ENCODE measurements at places on chromosomes 13 and 19.

- DNase-seq, result no peak
These were observed 61.9 kb downstream of the FLT1 start for GRCh38 chr13:28432816-28433560.

GRCh38 chr19:6887316-6887715 lies at the start of gene ADGRE1:
Gene ADGRE1 (plus strand): TSS chr19:6887579. CDS start chr19:6887609, 30 bp downstream.
- no peak for DNase-seq

DNA sequence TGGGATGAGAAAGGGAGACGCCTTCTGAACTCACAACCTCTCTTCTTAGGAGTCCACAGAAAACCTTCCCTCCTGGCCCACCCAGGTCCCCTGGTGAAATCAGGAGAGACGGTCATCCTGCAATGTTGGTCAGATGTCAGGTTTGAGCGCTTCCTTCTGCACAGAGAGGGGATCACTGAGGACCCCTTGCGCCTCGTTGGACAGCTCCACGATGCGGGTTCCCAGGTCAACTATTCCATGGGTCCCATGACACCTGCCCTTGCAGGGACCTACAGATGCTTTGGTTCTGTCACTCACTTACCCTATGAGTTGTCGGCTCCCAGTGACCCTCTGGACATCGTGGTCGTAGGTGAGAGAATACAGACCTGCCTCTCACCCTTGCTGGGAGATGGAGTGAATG lies 3.3 kb downstream of the KIR3DL3 start:
- DNase-seq, result no peak

DNA sequence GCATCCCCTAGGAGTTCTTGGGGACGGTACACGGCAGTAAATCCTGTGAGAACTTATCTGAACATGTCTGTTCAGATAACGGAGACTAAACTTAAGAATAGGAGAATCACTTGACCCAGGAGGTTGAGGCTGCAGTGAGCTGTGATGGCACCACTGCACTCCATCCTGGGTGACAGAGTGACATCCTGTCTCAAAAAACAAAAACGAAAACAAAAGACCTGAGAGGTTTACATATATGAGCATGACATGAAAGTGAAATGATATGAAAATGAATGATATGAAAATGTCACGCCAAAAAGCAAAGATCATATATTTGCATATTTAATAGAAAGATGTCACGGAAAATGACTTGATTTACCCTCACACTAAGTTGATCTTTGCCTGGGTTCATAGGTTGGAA lies 5.8 kb downstream of the ZNF175 start:
- DNase-seq, result no peak

GRCh38 chr19:31500946-31501345 lies 151.7 kb upstream of the TSHZ3 start:
- no peak for DNase-seq

- no peak for DNase-seq
These were observed 133.5 kb downstream of the TRPC4 start for GRCh38 chr13:37736045-37736444.

GRCh38 chr19:29576046-29576606 lies 30.0 kb upstream of the POP4 start:
- no peak for DNase-seq

DNA sequence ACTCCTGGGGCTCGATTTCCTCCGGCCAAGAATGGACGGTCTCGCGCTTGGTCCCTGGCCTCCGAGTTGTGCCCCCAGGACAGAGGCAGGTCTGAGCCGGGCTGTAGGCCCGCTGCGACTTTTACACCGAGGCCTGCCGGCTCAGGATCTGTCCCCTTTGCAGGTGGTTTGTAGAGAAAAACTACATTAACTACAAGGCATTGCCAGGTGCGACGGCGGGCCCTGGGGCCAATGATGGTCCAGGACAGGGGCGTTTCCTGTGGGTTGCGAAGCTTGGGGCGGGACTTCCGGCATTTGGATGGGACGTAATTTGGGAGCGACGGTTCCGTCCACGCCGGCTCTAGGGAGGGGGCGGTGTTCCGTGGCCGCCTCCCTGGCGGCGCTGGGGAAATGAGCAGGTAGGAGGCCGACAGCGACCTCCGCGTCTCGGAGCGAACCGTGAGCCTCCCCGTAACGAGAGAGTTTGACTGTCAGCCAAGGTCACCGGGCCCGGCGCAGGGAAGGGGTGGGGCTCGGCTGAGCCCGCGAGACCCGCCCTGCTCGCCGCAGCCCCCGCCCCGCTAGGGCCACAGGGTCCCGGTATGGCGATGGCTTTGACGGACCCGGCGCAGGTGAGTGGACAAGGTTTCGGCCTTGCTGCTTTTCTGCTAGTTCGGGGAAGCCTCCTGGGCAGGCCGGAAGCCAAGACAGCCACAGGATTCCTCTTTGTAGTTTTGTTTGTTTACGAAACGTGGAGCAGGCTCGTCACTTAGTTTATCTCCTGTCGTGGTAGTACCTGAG lies at the start of gene ZNF805:
ZNF805 (plus strand) TSS at position 322 of the 780 bp plus-strand sequence; CDS start at position 582, 260 bp downstream.
- peak; percentile 94 for DNase-seq

DNA sequence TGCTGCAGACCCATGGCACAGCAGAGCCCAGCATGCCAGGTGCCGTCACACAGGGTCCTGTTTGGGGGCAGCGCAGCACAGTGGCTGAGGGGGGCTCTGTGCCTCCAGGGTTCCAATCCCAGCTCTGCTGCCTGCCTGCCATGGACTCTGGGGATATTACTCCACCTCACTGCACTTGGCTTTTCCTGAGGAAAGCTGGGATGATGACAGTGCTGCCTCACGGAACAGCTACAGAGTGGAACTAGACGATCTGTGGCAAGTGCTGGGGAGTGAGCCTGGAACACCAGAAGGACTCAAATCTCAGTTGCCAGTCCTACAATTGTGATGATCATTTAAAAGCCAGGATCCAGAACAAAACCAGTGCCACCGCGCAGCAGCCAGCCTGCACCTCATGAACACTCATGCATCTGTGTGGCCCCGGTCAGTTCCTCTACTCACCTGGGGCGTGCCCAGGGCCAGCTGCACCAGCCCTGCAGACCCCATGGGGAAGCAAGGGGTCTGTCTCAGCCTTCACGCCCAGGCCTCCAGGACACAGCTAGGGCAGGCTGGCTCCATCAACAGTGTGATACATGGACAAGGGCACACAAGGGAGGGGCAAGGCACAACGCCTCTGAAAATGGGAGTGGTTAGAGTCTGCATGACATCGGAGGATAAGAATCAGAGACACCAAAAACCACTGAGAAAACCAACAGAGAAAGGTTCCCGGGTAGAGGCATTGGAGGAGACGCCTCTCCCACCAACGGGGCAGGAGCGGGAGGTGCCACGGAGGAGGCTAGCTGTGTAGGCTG lies 55.2 kb downstream of the ATP7B start:
- no peak for DNase-seq

- no peak for DNase-seq
These were observed 1.1 kb downstream of the ARHGAP35 start for GRCh38 chr19:46861691-46862502.

DNA sequence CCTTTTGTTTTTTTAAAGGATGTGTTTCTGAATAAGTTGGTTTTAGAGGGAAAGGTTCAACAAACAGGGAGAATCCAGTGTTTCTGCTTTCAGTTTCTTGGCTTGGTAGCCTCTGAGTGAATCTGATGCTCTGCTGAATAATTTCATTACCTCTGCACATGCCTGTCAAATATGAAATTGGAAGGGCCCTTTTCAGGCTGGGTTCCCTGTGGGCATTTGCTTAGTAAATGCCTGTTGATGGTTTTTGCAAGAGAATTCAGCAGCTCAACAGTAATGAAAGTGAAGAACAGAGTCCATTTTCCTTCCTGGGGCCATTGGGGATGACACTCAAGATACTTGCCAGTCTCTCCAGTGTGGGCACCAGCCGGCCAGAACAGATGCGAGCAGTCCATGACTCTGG lies 74.3 kb downstream of the GPR12 start:
- DNase-seq, result no peak

DNA sequence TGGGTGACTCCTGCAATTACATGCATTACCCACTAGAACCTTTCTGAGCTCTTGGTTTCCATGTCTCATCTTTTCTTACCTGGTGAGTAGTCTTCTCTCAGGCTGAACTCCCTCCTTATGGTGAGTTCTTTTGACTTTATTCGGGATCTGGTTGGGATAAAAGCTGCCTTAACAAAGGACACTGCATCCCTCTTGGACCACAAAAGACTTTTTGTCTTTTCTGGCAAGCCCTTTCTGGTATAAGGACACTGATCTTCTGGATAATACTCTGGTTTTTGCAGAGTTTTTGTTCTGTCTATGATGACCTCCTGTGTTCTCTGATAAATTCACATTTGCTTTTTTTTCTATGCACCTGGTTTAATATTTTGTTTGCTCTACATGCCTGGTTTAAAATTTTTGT lies 66.7 kb downstream of the SLITRK1 start:
- no peak for DNase-seq

DNA sequence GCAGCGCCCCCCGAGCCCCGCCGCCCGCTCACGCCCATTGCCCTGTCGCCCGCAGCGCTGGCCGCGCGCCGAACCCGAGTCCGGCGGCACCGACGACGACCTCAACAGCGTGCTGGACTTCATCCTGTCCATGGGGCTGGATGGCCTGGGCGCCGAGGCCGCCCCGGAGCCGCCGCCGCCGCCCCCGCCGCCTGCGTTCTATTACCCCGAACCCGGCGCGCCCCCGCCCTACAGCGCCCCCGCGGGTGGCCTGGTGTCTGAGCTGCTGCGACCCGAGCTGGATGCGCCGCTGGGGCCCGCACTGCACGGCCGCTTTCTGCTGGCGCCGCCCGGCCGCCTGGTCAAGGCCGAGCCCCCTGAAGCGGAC lies 518 bp downstream of the KLF2 start:
- DNase-seq, result no peak

DNA sequence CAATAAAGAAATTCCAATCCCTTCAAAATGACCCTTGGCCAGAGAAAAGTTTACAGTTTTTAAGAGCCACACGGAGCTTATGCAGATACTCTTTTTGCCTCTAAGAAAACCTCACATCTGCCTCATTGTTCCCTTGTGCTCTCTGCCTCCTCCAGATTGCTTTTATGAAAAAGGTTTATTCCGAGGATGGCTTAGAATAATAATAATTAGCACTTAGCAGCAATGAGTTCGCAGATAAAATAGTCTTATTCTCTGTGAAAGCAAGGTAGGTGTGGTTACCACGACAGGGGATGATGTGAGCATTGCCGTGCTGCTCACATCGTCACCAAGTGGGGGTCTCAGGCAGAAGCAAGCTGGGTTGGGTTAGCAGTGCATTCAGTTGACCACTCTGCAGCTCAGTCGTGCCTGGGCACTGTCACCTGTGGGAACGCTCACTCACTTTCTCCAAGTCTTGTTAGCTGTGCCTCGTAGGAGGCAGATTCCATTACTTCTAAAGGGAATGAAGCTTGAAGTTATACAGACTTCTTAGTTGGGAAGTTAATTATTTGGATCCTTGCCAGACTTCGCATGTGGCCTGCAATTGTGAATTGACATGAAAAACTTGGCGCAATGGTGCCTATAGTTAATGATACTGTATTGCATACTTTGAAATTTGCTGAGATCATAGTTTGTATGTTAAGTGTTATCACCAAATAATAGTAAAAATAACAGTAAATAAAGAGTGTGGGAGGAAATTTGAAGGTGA lies 157.2 kb downstream of the MYO16 start:
- no peak for DNase-seq

- no peak for DNase-seq
These were observed 10.9 kb downstream of the PEG3 start for GRCh38 chr19:56829596-56829995.

DNA sequence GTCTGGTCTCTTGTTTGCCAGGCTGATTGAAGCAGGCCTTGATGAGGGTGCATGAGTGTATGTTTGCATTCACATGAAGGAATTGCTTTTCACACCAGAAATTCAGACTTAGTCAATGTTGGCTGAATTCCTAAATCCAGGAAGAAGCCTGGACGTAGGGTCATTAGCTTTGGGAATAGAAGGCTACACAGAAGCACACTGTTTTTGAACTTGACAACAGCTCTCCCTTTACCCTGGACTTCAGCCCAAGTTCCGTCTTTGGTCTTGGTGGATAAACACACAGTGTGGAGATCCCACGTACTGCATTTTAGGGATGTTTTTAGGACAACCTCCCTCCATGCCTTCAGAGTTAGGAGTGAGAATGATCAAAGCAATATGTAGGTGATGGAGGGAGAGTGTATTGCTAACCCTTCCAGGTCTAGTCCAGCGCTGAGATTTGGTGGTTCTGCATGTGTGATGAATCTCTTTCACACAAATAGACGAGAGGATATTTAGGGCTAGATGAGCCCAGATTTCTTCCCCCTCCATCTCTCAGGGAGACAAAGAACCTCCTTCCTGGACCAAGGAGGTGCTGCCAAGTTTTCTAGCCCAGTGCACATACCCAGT lies 22.8 kb downstream of the TM6SF2 start:
- DNase-seq, result no peak
